Activated T-helper 1 cell treated with anti-CD3 and anti-CD28 coated beads, Interleukin-2, amount 50 U/mL, for 16 hours (primary cell): ENCODE measurements at places on chromosomes 7 and 10.

- DNase-seq = no peak
Observed at GRCh38 chr7:22610263-22610662, 110.3 kb upstream of the STEAP1B start.

- DNase-seq = no peak
Observed at GRCh38 chr10:59698326-59698725, 11.3 kb downstream of the SLC16A9 start.

DNA sequence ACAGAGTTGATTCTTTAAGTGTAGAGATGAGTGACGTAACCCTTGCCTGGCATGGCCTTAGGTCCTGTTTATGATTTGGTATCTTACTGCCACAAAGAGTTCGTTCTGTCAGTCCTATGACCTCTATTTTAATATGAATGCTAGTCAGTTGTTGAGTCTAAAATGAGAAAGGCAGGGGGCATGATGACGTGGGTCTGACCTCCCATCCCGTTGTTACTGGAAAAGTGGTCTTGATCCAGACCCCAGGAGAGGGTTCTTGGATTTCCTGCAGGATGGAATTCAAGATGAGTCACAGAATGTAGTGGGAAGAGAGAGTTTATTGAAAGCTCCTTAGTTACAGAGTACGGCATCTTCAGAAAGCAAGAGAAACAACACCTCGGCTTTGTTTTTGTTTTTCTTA lies 317.0 kb upstream of the COBL start:
- DNase-seq = no peak

- no peak for DNase-seq
Observed at GRCh38 chr7:75989500-75990388, 4.7 kb downstream of the TMEM120A start.

DNA sequence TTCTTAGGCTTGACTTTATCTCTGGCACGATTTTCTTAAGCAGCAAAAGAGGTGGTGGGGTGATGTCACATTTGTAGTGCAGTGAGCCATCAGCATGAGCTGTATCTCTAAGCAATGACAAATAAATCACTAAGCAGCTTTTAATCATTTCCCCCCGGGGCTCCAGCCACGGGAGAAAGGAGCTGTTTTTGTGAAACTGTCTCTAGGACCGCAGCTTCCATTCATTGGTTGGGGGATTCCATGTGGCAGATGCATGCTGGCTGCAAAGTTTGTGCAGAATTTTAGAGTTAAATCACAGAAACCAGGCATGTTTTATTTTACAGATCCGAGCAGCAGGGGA lies 464 bp downstream of the KIAA1217 start:
- DNase-seq = no peak

GRCh38 chr10:3068968-3069737 lies 1.8 kb downstream of the PFKP start:
- DNase-seq = no peak

DNA sequence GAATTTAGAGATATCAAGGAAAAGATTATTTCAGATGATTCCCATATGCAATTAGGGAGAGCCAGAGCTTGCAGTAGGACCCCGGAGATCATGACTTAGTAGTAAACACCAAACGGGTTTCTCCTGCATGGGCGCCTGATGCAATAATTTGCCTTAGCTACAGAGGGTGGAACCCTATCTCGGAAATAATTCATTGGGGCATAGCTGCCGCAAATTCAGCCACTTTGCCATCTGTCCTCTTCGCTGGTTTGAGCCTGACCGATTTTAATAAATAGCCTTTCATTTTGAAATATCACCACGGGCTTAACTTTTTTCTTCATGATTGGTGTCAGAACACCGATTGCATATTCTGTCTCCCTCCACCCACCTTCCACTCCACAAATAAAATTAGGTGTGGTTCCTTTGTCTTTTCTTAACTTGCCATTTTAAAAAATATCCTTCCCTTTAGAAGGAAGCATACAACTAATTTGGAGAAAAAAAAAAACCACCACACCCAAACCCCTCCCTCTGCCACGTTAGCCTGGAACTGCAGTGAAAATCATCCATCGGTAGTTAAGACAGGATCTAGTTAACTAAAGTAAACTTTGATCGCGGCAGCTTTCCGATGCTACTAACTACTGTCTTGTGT lies 1.4 kb downstream of the GARS1 start:
- no peak for DNase-seq

- no peak for DNase-seq
Observed at GRCh38 chr10:13365243-13365642, 17.1 kb upstream of the SEPHS1 start.

DNA sequence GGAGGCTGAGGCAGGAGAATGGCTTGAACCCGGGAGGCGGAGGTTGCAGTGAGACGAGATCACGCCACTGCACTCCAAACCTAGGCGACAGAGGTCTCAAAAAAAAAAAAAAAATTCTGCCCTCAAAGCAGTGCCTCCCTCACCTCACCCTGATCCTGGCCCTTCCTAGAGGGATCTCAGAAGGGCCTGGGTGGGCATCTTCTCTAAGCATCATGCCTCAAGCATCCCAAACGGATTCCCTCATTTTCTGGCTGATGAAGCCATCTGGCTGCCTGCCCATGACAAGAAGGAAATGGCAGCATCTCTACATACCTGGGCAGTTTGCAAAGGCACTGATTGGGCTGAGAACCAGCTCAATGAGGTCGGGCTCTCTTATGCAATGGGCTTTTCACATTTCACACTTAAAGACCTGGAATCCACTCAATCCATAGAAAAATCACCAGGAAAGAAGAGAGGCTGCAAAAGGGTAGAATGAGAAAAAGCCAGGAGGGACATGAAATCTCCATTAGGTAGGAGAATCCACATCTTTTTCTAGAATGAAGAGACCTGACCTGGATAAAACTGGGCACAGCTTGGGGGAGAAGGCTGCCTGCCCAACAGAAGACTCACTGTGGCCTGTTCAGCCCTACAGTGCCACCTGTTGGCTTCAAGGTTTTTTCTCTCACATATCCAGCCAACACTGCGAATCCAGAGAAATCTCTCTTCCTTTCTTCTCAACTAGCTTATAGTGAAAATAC lies 48.1 kb downstream of the PDLIM1 start:
- DNase-seq = no peak

DNA sequence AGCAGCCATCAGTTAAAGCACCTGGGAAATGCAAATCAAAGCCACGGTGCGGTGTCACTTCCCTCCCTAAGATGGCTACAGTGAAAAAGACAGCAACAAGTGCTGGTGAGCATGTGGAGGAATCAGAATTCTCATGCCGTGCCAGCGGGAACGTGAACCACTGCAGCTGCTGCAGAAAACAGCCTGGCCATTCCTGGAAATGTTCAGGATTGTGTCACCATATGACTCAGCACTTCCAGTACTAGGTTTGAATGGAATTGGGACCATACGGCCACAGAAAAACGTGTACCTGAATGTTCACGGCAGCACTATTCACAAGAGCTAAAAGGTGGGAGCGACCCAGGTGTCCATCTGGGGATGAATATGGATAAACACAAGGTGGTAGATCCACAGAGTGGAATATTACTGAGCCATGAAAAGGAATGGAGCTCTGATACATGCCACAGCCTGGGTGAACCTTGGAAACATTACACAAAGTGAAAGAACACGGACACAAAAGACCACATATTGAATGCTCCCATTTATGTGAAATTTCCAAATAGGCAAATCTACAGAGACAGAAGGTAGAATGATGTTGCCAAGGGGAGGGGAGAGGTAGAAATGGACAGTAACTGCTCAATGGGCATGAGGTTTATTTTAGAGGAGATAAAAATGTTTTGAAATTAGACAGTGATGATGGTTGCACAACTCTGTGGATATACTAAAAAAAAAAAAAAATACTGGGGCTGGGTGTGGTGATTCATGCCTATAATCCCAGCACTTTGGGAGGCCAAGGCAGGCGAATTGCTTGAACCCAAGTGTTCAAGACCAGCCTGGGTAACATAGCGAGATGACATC lies 61.6 kb downstream of the MICALL2 start:
- no peak for DNase-seq

DNA sequence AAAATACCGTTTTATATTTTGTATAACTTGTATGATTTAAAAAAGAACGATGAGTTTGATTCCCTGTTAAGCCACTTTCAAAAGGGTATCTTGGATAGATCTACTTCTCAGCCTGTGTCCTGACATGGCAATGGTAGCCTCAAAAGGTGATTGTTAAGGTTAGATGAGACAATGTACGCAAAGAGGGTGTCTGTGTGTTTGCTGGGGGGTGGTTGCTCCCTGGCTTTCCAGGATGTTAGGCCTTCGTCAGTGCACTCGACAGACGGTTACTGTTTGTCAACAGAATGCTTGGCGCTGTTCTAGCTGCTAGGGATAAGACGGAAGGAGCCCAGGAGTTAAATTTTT lies 90.3 kb downstream of the NEURL1 start:
- DNase-seq = no peak

GRCh38 chr7:130022623-130023175 lies 28.5 kb downstream of the ZC3HC1 start:
- DNase-seq = no peak

- DNase-seq = no peak
Observed at GRCh38 chr7:128234476-128235026, 6.5 kb upstream of the LEP start.

DNA sequence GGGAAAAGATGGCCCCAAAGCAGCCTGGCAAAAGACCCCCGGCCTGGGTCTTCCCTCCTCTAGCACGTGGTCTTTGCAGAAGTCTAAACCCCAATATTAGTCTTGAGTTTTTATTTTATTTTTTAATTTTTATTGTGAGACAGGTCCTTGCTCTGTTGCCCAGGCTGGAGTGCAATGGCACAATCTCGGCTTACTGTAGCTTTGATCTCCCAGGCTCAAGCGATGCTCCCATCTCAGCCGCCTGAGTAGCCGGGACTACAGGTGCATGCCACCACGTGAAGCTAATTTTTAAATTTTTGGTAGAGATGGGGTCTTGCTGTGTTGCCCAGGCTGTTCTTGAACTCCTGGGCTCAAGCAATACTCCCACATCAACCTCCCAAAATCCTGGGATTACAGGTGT lies 40.3 kb upstream of the MXI1 start:
- no peak for DNase-seq

DNA sequence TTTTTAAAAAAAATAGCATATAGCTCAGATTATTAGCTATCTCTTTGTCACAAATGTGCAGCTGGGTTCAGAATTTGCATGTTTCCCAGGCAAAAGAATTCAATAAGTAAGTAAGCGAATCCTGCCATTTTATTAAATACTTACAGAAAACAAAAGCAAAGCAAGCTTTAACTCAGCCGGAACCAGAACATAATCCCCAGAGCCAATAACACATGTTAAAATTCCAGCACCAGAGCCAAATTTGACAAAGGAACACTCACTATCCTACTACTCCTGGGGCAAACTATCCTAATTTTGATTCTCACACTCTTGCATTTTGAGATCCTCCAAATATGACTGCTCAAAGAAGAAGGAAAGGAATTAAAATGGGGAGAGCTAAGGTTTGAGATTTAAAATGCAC lies 32.6 kb downstream of the LRRTM3 start:
- no peak for DNase-seq

GRCh38 chr10:87038786-87039185 lies 18.7 kb downstream of the FAM25A start:
- no peak for DNase-seq

GRCh38 chr7:115910541-115911164 lies 119.9 kb downstream of the TFEC start:
- no peak for DNase-seq
